ENCODE measurements at places on chromosomes 11 and 22.

DNA sequence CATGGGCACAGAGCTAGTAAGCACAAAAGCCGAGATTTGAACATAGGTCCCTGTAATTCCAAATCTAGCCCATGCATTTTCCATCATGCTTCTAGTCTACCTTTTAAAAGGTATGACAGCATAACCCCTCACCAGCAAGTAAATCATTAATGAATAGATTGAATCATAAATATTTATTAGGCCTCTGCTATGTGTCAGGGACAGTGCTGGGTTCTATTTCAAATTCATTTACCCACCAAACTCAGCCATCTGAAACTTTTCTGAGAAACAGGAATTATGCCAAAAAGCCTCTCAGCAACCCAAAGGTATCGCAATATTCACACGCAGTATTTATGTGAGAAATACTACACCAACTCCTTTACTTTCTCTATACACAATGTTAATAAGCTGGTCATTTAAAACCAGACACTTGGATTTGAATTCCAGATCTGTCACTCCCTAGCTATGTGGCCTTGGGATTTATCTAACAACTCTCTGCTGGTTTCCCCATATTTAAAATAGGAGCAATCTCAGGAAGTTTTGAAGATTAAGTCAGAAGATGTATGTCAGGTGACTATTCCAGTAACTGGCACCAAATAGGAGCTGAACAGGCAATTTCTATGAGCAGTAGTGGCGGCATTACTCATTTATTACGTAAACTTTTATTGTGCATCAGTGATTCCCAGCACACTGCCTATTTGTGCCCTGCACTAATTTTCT, 191.4 kb downstream of the TENM4 start:
- no peak for DNase-seq

- no peak for DNase-seq
These were observed 33.0 kb downstream of the CHID1 start for GRCh38 chr11:877565-877964.

DNA sequence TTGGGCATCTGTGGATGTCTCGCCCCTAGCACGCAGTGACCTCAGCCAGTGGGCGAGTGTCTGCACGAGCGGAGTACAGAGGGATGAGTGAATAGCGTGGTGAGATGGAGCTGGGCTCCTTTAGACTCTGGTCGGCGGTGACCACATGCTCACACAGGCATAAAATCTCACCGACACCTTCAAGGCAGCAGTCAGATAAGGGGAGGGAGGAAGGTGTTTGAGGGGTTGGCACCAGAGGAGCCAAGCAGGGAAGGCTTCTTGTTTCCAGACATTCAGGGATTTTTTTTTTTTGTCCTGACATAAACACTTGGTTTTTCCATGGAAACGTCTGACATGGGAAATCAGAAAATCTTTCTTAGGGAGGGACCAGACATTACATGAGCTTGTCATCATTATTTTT, 35.8 kb downstream of the GRIK4 start:
- no peak for DNase-seq

GRCh38 chr11:44877571-44878497, 72.8 kb downstream of the TP53I11 start:
- no peak for DNase-seq

GRCh38 chr11:18230859-18231258, 5.7 kb downstream of the SAA4 start:
- no peak for DNase-seq

DNA sequence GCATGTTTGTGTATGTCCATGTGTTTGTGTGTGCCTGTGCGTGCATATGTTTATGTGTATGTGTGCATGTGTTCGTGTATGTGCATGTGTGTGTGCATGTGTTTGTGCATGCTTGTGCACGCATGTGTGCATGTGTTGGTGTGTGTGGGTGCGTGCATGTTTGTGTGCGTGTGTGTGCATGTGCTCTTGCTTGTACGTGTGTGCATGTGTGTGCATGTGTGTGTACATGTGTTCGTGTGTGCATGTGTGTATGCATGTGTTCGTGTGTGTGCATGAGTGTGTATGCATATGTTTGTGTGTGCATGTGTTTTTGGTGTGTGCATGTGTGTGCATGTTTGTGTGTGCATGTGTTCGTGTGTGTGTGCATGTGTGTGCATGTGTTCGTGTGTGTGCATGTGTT, 63.4 kb downstream of the TSPAN18 start:
- DNase-seq: no peak

- no peak for DNase-seq
These were observed 16.9 kb upstream of the MUC5AC start for GRCh38 chr11:1140642-1141490.

DNA sequence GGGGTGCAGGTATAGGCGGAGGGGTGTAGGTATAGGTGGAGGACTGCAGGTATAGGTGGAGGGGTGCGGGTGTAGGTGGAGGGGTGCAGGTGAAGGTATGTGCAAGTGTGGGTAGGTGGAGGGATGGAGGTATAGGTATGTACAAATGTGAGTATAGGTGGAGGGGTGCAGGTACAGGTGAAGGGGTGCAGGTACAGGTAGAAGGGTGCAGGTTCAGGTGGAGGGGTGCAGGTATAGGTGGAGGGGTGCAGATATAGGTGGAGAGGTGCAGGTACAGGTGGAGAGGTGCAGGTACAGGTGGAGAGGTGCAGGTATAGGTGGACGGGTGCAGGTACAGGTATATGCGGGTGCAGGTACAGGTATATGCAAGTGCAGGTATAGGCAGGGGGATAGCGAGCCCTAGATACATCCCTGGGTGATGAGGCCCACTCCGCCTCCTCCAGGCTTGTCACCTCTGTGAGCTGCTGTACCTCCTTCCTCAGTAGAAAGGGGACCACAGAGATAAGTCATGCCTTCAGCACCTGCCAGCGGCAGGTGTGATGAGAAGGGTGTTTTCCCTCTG, 17.2 kb downstream of the LINC01488 start:
- no peak for DNase-seq

GRCh38 chr11:124610295-124610694, 933 bp upstream of the PANX3 start:
- DNase-seq: no peak
